ENCODE measurements at places on chromosomes 6 and 20. TPM values are rescaled to one million over a fixed set of nuclear protein-coding genes. Genes with fewer than 3 reads are reported as not detected.

DNA sequence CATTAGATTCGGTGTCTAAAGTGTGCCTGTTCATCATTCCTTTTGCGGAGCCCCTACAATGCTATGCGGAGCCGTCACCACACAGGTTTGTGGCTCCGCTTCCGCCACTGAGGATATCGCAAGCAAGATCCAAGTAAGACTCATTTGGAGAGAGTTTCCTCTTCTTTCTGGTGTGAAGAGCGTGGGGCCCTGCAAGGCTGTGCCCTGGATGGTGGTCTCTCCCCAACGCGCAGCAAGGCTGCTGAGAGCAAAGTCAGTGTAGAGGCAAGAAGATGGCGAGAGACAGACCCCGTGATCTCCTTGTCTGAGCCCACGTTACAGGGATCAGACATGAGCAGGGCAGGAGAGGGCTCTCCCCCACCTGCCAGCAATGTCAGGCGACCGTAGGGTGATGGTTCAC, 96.3 kb upstream of the AFDN start:
- H3K36me3 ChIP-seq, result no peaks in the 10 kb centered on the region
- H3K27me3 ChIP-seq, result no peaks in the 10 kb centered on the region
- H3K27ac ChIP-seq, result no peak overlapping the region
- H3K4me3 ChIP-seq, result no peak overlapping the region

- no peak overlapping the region for H3K27ac ChIP-seq
- H3K36me3 ChIP-seq, result no peaks in the 10 kb centered on the region
- H3K4me3 ChIP-seq, result no peak overlapping the region
- no peak for DNase-seq
- no peaks in the 10 kb centered on the region for H3K4me1 ChIP-seq
Observed at GRCh38 chr20:54105653-54106052, 35.3 kb upstream of the BCAS1 start.

GRCh38 chr20:23125625-23126191, 39.6 kb upstream of the CD93 start:
- H3K27me3 ChIP-seq, result no peaks in the 10 kb centered on the region
- peaks cover 10% of the 10 kb centered on the region for H3K4me1 ChIP-seq
- DNase-seq, result no peak
- H3K27ac ChIP-seq, result peak overlapping the region; percentile 45
- no peaks in the 10 kb centered on the region for H3K36me3 ChIP-seq

GRCh38 chr20:49568278-49569151, 578 bp upstream of the PTGIS start:
- H3K4me1 ChIP-seq, result peaks cover 48% of the 10 kb centered on the region
- peak overlapping the region; percentile 74 for H3K27ac ChIP-seq
- H3K27me3 ChIP-seq, result peaks cover 23% of the 10 kb centered on the region
- H3K36me3 ChIP-seq, result no peaks in the 10 kb centered on the region
- peak overlapping the region; percentile 74 for H3K4me3 ChIP-seq

- H3K4me1 ChIP-seq, result peaks cover 76% of the 10 kb centered on the region
- peaks cover 22% of the 10 kb centered on the region for H3K36me3 ChIP-seq
- DNase-seq, result no peak
- peak overlapping the region; percentile 86 for H3K27ac ChIP-seq
- H3K4me3 ChIP-seq, result no peak overlapping the region
- H3K27me3 ChIP-seq, result no peaks in the 10 kb centered on the region
Observed at GRCh38 chr6:39880594-39880993, 53.7 kb downstream of the MOCS1 start.

- no peaks in the 10 kb centered on the region for H3K36me3 ChIP-seq
- no peaks in the 10 kb centered on the region for H3K27me3 ChIP-seq
- H3K27ac ChIP-seq, result no peak overlapping the region
- no peak overlapping the region for H3K4me3 ChIP-seq
Observed at GRCh38 chr20:11083841-11084240, 410.0 kb upstream of the JAG1 start.

DNA sequence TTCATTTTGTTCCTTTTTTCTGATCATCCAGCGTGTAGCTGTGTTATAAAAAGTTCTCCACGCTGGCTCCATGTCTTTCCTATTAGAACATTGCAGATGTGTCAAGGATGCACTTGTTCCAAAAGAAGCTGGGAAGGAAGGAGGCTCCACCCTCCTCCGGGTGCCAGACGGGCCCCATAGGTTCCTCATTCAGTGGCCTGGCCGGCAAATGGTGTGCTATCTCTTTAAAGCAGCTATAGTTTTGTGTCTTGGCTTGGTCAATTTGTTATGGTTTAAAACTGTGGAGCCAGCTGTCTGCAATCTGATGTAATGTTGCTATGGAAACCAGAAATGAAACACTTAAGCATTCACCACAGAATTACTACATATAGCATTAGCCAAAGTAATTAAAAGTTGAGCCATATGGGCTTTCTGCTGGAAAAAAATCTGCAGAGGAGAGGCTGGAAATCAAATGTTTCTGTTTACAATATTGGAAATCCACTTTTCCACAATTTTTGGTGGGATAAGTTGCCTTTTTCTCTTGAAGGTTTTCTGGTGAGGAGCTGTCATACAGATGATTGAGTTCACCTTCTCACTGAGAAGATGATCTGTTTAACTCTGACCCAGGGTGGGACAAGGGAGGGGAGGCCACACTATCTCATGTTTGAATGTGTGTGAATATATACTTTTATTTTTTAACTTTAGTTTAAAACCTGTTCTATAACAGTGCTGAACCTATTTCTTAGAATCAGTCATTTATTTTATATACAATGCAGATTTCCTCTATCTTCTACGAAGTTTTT, 167.4 kb downstream of the SASH1 start:
- peak overlapping the region; percentile 87 for H3K27ac ChIP-seq
- H3K27me3 ChIP-seq, result no peaks in the 10 kb centered on the region
- H3K4me3 ChIP-seq, result peak overlapping the region; percentile 57
- DNase-seq, result no peak
- H3K4me1 ChIP-seq, result peaks cover 18% of the 10 kb centered on the region

GRCh38 chr6:11824986-11825385, 46.4 kb upstream of the ADTRP start:
- H3K27ac ChIP-seq, result no peak overlapping the region
- H3K27me3 ChIP-seq, result no peaks in the 10 kb centered on the region
- H3K36me3 ChIP-seq, result no peaks in the 10 kb centered on the region
- no peak for DNase-seq
- no peak overlapping the region for H3K4me3 ChIP-seq
- H3K4me1 ChIP-seq, result no peaks in the 10 kb centered on the region

- H3K36me3 ChIP-seq, result no peaks in the 10 kb centered on the region
- H3K4me1 ChIP-seq, result peaks cover 97% of the 10 kb centered on the region
- no peak overlapping the region for H3K4me3 ChIP-seq
- no peak overlapping the region for H3K27ac ChIP-seq
Observed at GRCh38 chr20:5145365-5146098, 18.7 kb downstream of the CDS2 start.

DNA sequence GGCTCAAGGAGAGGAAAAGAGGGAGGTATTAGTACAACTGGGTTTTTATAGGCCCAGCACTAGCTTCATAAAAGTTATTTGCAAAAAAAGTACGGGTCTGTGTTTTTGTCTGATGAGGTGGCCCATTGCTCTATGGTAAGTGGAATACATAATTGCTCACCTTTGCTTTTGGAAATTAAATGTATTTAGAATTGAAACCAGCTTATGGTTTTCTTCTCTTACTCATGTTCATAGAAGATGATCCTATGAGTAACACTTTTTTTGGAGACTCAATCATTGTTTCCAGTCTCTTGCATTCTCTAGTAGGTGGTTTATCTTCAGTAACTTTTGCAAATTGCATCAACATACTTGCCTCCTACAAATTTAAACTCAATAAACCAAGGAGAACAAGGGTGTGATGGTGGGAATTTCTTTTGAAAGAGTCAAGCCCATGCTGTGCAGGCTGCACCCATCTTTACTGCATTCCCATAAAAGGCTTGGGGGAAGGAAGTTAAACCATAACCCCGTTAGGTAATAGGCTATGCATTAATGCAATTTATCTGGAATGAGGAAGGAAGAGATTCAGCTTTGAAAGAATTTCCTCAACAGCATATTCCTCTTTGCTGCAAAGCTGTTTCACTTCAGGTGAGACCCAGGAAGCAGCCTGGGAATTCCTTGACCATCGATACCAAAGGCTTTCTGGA, 48.5 kb upstream of the EDN1 start:
- H3K36me3 ChIP-seq, result no peaks in the 10 kb centered on the region
- no peaks in the 10 kb centered on the region for H3K4me1 ChIP-seq
- no peaks in the 10 kb centered on the region for H3K27me3 ChIP-seq
- H3K4me3 ChIP-seq, result no peak overlapping the region

DNA sequence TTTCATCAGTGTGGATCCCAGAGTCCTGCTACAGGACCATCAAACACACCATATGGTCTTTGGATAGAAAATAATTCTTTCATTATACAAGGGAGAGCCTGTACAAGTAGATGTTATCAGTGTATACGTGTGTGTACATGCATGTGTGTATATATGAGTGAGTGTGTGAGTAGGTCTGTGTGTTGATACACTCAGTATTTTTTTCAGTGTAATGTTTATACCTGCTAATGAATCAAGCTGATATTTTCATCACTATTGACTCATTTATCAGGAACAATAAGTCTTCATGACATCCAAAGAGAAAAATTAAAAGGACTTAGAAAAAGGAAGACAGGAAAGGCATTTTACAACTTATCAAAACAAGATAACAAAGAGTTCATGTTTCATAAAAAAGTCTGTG, 66.5 kb downstream of the EPM2A start:
- peaks cover 7% of the 10 kb centered on the region for H3K36me3 ChIP-seq
- no peak for DNase-seq
- H3K4me3 ChIP-seq, result no peak overlapping the region
- H3K4me1 ChIP-seq, result peaks cover 21% of the 10 kb centered on the region
- no peaks in the 10 kb centered on the region for H3K27me3 ChIP-seq

DNA sequence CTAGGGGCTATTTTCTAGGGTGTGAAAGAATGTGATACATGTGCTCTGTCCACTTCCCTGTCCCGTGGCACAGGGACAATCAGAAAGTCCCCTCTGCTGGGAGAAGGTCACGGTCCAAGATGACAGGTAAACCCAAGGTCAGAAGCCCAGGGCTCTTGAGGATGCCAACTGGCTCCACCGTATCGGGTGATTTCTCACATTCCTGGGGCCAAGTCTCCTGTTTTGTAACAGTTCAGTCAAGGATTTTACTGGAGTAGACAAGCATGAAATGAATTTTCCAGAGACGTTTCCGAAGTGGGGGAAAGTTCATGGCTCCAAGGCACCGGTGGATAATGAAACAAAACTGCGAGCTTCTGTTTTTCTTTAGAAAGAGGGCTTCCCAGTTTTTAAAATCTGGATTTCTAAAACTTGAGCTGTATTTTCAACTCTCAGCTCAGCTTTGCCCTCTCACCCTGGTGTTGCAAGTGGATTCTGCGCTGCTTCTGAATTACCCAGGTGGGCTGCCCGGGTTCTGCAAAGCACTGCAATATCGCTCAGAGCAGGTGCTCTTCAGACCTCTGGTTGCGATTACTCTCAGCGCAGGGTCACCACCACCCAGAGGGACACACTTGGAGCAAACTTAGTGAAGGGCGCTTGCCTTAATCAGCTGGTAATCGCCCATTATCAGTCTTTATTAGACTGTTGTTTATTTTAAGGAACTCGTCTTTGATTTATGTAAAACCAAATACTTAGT, 64.4 kb upstream of the TMEM170B start:
- no peak for DNase-seq
- no peak overlapping the region for H3K27ac ChIP-seq
- H3K4me1 ChIP-seq, result peaks cover 15% of the 10 kb centered on the region
- H3K4me3 ChIP-seq, result peak overlapping the region; percentile 23
- H3K36me3 ChIP-seq, result no peaks in the 10 kb centered on the region

DNA sequence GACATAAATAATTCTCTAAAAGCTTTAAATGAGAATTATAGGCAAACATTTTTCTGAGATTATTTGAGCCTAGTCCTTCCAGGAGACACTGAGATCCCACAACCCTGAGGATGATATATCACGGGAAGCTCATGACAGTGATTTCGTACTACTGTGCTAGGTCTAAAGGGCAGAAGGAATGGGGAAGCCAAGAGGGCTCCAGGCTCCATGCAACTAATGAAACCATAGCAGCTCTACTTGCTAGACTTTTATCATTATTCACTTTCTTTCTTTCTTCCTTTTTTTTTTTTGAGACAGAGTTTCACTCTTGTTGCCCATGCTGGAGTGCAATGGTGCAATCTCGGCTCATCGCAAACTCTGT, 57.3 kb upstream of the SGK1 start:
- no peak for DNase-seq
- H3K27ac ChIP-seq, result no peak overlapping the region
- peaks cover 17% of the 10 kb centered on the region for H3K4me1 ChIP-seq
- H3K36me3 ChIP-seq, result no peaks in the 10 kb centered on the region

DNA sequence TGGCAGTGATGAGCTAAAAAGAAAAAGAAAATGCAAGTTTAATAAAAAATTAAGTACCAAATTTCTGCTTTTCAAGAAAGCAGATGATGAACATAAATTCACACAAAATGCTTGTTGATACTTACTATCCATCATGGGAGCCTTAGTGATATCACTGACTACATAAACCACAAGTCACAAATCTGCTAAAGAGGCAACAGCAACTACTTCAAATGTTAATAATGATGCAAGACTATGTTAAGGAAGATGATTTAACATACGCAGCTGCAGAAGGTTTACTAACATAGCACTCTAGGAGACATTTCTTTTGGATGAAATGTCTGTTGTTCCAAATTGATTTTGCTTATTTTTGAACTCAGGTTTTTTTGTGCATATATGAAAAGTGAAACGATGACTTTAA, 18.6 kb downstream of the FYN start:
- H3K27me3 ChIP-seq, result no peaks in the 10 kb centered on the region
- no peak overlapping the region for H3K27ac ChIP-seq
- no peak for DNase-seq

GRCh38 chr6:27187231-27188060, 60.1 kb upstream of the PRSS16 start:
- DNase-seq, result no peak
- peaks cover 9% of the 10 kb centered on the region for H3K4me1 ChIP-seq
- H3K27ac ChIP-seq, result peak overlapping the region; percentile 79
- H3K4me3 ChIP-seq, result peak overlapping the region; percentile 57

DNA sequence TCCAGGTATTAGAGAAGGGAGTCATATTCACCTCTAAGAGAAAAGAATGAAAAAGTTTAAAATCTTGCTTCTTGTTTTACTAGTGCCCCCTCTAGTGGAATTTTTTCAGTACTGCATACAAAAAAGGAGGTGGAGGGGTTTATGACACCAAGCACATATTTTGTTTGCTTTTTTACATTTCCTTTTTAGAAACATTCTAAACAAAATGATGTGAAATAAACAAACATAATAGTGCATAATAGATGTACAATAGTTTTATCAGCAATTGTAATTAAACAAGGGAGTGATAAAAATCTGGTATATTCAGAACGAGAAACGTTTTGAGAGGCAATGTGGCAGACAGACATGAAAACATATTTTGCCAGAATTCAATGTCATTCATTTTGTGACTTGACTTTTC, 111.0 kb upstream of the TFAP2D start:
- H3K27ac ChIP-seq, result no peak overlapping the region
- H3K36me3 ChIP-seq, result no peaks in the 10 kb centered on the region
- H3K27me3 ChIP-seq, result no peaks in the 10 kb centered on the region
- DNase-seq, result no peak
- no peaks in the 10 kb centered on the region for H3K4me1 ChIP-seq

GRCh38 chr20:37238426-37238825, 23.2 kb downstream of the GHRH start:
- no peak for DNase-seq
- H3K27ac ChIP-seq, result peak overlapping the region; percentile 16
- no peaks in the 10 kb centered on the region for H3K27me3 ChIP-seq
- H3K4me1 ChIP-seq, result peaks cover 47% of the 10 kb centered on the region
- peaks cover 93% of the 10 kb centered on the region for H3K36me3 ChIP-seq
- H3K4me3 ChIP-seq, result no peak overlapping the region

The ZKSCAN3 gene
- total RNA-seq, result 8.1 TPM

The PI3 gene
- not detected for total RNA-seq

The LY6G6F gene
- not detected for total RNA-seq

The NKX2-2 gene
- total RNA-seq, result not detected

The ECT2L gene
- 0.19 TPM for total RNA-seq

The HMGCLL1 gene
- total RNA-seq, result 0.83 TPM

The ZKSCAN4 gene
- 5.4 TPM for total RNA-seq

The MLIP gene
- 1.5 TPM for total RNA-seq

The VTA1 gene
- total RNA-seq, result 25.7 TPM

The GPX5 gene
- total RNA-seq, result not detected

The PSORS1C2 gene
- not detected for total RNA-seq

The SPINT3 gene
- total RNA-seq, result not detected

Data from esophagus muscularis mucosa (tissue), 4 donors.